ENCODE measurements at places on chromosomes 4 and X.

- no peak for DNase-seq
Observed at GRCh38 chr4:82528074-82528473, 33.7 kb downstream of the TMEM150C start.

- DNase-seq = no peak
Observed at GRCh38 chr4:154591890-154592289, 1.3 kb upstream of the FGA start.

DNA sequence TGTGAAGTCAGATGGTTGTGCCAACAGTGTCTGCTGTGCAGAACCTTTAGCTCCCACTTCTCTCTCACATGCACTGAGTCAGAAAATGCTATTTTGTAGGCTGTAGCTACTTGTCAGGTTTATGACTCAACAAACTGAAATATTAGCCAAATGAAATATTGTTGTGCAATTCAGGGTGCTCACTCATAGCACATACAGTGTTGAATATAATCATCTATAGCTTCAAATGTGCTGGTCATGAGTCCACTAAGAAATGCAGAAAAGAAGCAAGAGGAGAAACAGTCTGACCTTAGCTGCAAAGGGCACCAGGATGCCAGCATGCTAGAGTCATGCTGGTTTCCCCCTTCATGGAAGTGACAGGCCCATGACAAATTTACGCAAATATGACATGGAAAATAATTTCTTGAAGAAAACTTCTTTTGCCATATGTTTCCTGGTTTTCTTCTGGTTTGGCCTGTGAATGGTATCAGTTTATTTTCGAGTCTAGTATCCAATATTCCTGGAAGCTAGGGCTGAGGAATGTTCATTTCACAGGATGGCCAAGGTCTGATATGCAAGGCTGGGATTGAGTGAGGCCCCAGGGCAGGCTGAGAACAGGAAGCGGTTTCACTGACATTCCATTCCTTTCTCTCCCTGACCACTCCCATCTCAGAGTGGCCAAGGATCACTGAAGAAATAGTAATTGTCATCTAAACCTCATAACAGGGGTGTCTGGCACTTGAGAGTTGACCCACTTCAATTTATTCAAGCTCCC, 10.3 kb upstream of the CXCL2 start:
- peak; percentile 77 for DNase-seq

DNA sequence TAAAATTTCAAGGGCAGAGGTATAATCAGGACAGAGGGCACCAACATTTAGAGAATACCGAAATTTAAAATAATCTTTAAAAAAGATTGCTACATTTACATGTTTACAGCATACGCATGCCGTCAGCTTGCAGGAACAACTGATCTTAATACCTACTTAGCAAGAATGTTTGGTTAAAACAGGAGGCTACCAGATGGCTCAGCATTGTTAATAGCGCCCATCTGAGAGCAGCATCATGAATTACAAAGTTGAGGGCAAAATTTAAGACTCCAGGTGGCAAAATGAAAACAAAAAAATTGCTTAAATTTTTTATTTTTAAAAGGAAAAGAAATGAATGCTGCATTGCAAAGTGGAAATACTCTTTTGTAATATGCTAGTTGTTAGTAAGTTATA, 241.3 kb downstream of the C4orf33 start:
- DNase-seq = no peak

GRCh38 chr4:57073559-57073958, 36.6 kb downstream of the IGFBP7 start:
- peak; percentile 7 for DNase-seq

DNA sequence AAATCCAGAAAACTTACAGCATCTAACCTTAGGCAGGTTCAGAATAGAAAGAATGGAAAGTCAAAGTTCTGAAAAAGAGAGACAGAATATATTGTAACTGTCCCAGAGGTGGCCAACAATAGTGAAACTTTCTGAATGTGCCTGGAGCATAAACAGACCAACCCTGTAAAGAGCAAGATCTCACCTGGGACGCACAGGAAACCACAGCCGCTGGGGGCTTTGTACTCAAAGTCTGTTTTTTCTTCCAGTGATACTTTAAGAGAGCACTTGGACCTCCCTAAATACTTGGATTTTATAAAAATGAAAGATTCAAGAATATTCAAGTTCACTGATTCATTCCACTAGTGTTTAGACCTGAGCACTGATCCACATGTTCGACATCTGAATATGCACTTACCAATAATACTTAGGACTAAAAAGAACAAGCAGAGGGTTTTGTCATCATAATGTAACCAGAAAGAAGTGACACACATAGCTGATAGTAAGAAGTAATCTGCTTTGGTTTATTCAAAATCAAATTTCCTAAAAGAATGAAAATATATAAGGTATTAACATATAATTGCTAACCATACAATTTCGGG, 35.3 kb downstream of the ARAP2 start:
- no peak for DNase-seq

DNA sequence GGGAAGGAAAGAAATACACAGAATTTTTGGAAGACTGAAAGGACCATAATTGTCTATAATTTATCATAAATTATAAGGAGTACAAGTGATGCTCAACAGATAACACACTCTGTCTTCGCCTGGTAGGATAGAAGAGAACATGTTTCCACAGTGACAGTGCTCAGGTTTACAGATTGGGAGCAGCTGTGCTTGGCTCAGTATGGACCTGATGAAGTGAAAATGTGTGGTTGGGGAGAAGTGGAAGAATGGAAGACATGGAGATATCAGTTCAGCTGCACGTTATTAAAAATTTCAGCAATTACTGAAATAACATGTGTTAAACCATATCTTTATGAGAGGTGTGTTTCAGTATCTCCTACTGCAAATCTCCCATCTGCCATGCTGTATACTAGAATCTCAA, 90.6 kb downstream of the TLL1 start:
- no peak for DNase-seq

- DNase-seq = no peak
Observed at GRCh38 chr4:8182858-8183725, 16.0 kb upstream of the SH3TC1 start.

- DNase-seq = no peak
Observed at GRCh38 chr4:9679704-9680478, 101.5 kb upstream of the DRD5 start.

All from MV-4-11 (cell line).